Activated CD8-positive, alpha-beta memory T cell treated with anti-CD3 and anti-CD28 coated beads for 4 hours (primary cell): ENCODE measurements at places on chromosomes 3 and 15.

DNA sequence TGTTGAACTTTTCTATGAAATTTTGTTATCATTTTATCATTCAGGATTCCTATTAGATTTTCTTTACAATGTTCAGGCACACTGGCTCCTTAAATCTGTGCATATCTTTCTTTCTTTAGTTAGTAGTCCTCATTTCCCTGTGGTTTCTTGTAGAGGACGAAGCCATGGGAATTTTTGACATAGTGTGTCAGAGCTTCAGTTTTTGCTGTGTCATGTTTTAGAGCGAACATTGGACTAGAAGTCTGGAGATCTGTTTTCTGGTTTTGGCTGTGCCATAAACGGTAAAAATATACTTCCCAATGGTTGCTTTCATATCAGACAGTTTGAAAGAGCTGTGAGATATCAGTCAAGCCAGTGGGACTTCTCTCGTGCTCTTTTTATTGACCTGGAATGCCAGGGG, 105.2 kb downstream of the CHCHD4 start:
- DNase-seq: no peak

GRCh38 chr3:119628390-119628789, 30.7 kb downstream of the PLA1A start:
- DNase-seq: no peak

DNA sequence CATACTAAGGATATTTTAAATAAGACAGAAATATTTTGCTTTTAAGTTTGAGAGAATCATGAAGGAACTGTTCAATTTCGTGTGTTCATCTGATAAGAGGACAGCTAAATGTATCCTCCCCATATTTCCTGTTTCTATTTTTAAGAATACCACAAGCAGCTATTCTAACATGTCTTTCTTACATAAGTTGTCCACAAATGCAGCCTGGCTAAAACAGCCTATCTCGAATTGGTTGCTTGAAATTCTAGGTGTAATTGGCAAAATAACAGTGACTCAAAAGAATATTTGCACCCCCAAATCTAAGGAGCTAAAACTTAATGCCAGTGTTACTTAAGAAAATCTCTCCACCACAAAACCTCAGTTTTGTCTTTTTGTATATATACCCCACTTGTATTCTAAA, 35.0 kb downstream of the BTLA start:
- no peak for DNase-seq

GRCh38 chr3:76646921-76647562, 392.9 kb upstream of the ROBO2 start:
- no peak for DNase-seq

GRCh38 chr15:77144026-77144425, 73.1 kb upstream of the TSPAN3 start:
- no peak for DNase-seq

GRCh38 chr15:37691911-37692310, 242.5 kb upstream of the TMCO5A start:
- no peak for DNase-seq

GRCh38 chr3:24318677-24319287, 175.9 kb downstream of the THRB start:
- DNase-seq: no peak

DNA sequence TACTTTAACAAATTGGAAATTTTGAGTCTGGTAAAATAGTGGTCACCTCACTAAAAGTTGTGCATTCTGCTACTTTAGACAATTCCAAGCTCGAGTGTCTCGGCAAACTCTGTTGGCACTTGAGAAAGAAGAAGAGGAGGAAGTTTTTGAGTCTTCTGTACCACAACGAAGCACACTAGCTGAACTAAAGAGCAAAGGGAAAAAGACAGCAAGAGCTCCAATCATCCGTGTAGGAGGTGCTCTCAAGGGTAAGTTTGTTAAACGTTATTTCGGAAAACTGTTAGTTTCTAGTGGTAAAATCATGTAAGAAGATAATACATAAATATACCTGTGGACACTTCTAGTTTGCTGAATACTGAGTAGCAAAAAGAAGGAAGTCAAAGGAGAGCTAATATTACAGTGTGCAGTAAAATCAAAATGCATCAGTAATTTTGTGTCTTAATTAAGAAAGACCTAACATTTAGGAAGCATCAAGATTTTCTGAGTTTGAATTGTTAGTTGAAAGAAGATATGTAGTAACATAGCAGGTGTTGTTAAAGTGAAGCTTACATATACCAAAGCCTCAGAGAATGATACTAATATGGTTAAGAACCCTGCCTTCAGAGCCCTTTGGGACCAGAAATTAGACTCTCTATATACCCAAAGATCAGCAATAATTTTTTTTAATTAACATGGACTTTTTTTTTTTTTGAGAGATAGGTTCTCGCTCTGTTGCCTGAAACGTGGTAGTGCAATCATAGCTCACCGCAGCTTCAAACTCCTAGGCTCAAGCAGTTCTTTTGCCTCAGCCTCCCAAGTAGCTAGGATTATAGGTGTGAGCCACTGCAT, 23.0 kb downstream of the BUB1B start:
- DNase-seq: no peak

DNA sequence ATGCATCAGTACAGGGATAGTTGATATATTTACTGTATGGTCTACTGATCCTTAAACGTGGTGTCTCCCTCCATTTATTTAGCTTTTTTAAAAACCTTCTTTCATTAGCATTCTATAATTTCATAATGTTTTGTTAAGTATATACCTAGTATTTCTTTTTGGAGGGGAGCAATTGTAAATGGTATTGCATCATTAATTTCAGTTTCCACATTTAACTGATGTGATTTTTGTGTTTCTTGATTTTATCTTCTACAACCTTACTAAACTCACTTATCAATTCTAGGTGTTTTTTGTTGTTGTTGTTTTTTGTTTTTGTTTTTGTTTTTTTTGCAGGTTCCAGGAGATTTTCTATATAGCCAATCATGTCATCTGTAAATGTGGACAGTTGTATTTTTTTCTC, 18.4 kb downstream of the GOLGA6L1 start:
- no peak for DNase-seq

DNA sequence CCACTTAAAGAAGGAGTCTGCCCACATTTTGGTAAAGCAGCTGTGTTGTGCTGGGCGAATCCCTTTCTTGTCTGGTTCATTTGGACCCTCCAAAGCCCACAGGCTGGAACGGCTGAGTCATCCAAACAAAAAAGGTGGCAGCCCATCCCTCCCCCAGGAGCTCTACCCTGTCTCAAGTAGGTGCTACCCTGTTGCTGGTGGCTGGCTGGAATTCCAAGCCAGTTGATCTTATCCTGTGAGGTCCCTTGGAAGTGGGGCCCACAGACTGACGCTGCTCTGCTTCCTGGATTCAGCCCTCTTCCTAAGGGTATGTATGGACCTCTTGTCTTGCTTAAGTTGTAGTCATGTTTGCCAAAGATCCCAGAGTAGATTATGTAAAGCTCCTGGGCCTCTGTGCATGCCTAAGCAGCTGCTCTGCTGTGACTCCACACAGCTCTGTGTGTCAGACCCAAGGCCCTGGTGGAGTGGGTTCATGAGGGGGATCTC, 44.5 kb downstream of the CCR1 start:
- no peak for DNase-seq
